Breast epithelium (tissue), 4 donors: ENCODE measurements at places on chromosomes 16 and 17. TPM values are rescaled to one million over a fixed set of nuclear protein-coding genes. Genes with fewer than 3 reads are reported as not detected.

- no peak overlapping the region for H3K4me3 ChIP-seq
- no peak for DNase-seq
- H3K27me3 ChIP-seq, result no peaks in the 10 kb centered on the region
- no peaks in the 10 kb centered on the region for H3K36me3 ChIP-seq
- H3K4me1 ChIP-seq, result peaks cover 33% of the 10 kb centered on the region
These were observed 10.4 kb downstream of the MPRIP start for GRCh38 chr17:17052462-17053221.

DNA sequence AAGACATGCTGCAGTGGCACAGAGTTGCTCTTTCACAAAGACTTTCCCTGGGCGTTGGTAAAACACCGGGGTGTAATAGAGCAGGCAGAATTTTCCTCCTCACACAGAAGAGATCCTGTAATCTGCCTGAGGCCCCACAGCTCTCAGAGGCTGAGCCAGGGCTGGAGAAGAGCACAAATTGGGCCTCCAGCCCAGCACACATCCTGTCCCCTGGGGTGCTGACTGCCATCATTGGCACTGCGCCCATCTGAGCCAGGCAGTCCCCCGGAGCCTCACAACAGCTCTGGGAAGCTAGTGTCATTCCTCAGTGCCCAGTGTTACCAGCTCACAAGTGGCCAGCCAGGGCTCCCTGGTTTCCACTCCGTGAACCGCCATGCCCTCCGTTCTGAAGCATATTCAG is 119.4 kb downstream of the SOCS1 start:
- H3K36me3 ChIP-seq, result no peaks in the 10 kb centered on the region
- DNase-seq, result peak; percentile 50
- H3K27ac ChIP-seq, result peak overlapping the region; percentile 36
- H3K4me3 ChIP-seq, result no peak overlapping the region

DNA sequence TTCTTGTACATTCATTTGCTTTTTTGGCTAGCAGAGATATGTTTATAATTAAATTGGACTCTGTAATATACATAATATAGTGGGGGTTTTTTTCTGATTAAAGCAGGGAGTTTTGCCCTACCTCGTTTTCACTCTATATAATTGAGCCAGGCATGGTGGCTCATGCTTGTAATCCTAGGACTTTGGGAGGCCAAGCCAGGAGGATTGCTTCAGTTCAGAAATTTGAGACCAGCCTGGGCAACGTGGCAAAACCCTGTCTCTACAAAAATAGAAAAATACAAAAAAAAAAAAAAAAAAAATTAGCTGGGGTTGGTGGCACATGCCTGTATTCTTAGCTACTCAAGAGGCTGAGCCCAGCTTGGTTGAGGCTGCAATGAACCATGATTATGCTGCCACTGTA is 42.2 kb downstream of the PAFAH1B1 start:
- H3K4me1 ChIP-seq, result no peaks in the 10 kb centered on the region
- H3K36me3 ChIP-seq, result no peaks in the 10 kb centered on the region
- no peak overlapping the region for H3K4me3 ChIP-seq
- H3K27me3 ChIP-seq, result no peaks in the 10 kb centered on the region
- no peak overlapping the region for H3K27ac ChIP-seq
- no peak for DNase-seq

DNA sequence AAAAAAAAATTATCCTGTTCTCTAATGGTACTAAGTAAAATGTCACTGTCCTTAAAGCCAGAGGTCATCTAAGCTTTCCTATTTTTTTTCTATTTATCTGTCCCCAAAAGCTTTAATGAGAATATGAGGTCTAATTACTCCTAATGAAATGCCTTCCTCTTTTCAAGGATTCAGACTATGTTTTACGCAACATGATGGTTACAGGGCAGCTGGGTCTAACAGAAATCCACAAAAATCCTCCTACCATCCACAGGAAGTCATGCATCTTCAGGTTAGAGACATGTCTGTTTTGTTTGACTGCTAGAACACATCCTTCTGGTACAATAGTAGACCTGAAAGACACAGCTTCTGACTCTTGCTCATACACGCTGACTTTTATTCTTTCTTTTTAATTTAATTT is 29.7 kb upstream of the NSRP1 start:
- H3K27me3 ChIP-seq, result no peaks in the 10 kb centered on the region
- no peak overlapping the region for H3K4me3 ChIP-seq
- H3K36me3 ChIP-seq, result no peaks in the 10 kb centered on the region
- no peaks in the 10 kb centered on the region for H3K4me1 ChIP-seq

DNA sequence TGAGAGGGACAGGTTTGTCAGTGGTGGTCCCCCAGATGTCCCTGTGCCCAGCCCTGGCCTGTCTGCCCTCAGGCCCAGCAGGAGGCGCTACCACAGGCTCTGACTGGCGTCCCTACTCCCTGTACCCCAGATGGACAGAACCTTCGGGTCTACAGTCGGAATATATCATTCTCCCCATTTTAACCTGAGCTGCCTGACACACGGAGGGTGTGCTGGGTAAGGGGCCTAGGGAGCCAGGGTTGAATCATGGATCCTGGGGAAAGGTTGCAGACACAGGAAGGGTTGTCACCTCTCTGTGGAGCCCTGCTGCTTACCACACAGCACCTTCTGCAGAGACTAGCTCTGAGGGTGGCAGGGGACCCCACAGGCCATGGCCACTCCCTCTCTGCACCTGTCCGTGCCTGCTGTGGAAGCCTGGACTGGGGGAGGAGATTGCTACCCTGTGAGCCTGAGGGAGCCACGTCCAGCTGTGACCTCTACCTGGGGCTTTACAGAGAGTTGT is 162.2 kb upstream of the ZNF267 start:
- no peak overlapping the region for H3K4me3 ChIP-seq
- H3K36me3 ChIP-seq, result no peaks in the 10 kb centered on the region
- DNase-seq, result no peak
- no peaks in the 10 kb centered on the region for H3K4me1 ChIP-seq
- no peaks in the 10 kb centered on the region for H3K27me3 ChIP-seq

DNA sequence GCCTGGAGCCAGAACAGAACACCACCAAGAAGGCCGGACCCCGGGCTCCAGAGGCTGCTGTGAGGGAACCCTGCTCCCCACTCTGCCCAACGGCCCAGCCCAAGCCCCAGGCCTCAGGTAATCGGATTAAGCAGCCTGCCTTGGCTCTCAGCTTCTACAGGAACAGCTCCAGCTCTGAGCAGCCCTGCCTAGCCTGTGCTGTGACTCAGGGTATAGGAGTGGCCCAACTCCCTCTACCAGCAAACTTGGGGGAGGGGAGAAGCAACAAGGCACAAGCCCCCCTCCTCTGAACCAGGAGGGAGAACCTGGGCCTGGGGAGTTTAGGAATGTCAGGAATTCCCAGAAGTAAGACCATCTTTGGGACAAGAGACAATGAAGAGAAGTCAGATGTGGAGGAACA is 849 bp upstream of the SOX15 start:
- H3K4me1 ChIP-seq, result peaks cover 2% of the 10 kb centered on the region
- H3K27ac ChIP-seq, result no peak overlapping the region
- no peak overlapping the region for H3K4me3 ChIP-seq
- DNase-seq, result no peak
- peaks cover 12% of the 10 kb centered on the region for H3K36me3 ChIP-seq

GRCh38 chr16:73145166-73145880 is 97.4 kb upstream of the ZFHX3 start:
- H3K4me3 ChIP-seq, result no peak overlapping the region

- H3K27me3 ChIP-seq, result no peaks in the 10 kb centered on the region
- H3K4me3 ChIP-seq, result no peak overlapping the region
These were observed 7.3 kb downstream of the HSD3B7 start for GRCh38 chr16:30992276-30992780.

DNA sequence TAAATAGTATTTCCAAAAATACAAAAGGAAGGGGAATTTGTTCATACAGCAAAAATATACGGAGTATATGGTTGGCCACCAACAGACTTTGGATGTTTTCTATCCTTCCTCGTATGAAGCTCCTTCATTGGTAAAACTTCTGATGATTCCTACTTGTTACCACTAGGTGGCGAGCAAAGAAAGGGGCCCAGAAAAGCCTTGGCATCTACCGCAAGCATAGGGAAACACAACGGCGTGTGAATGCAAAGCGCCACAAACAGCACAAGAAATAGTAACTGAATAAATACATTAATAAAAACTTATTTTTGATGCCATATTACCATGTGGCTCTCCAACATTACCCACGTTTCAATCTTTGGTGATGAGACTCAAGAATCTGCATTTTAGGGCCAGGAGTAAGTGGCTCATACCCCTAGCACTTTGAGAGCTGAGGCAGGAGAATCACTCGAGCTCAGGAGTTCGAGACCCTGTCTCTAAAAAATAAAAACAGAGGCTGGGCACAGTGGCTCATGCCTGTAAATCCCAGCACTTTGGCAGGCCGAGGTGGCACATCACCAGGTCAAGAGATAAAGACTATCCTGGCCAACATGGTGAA is 34.5 kb downstream of the YWHAE start:
- peaks cover 5% of the 10 kb centered on the region for H3K4me1 ChIP-seq
- peak; percentile 60 for DNase-seq
- no peaks in the 10 kb centered on the region for H3K36me3 ChIP-seq
- H3K27me3 ChIP-seq, result no peaks in the 10 kb centered on the region

GRCh38 chr17:1492249-1493206 is at the start of gene MYO1C:
TSS of gene MYO1C (minus strand) at chr17:1492686. CDS start at chr17:1492487, 199 bp downstream.
- H3K27me3 ChIP-seq, result no peaks in the 10 kb centered on the region
- no peak for DNase-seq
- H3K4me1 ChIP-seq, result peaks cover 12% of the 10 kb centered on the region
- H3K4me3 ChIP-seq, result peak within 1 kb of the TSS; percentile 67
- peak within 1 kb of the TSS; percentile 96 for H3K27ac ChIP-seq
- H3K36me3 ChIP-seq, result no peaks in the 10 kb centered on the region

- H3K4me3 ChIP-seq, result no peak overlapping the region
- no peaks in the 10 kb centered on the region for H3K27me3 ChIP-seq
- no peaks in the 10 kb centered on the region for H3K4me1 ChIP-seq
- H3K27ac ChIP-seq, result no peak overlapping the region
These were observed 9.5 kb upstream of the MRC2 start for GRCh38 chr17:62617894-62618472.

GRCh38 chr16:4373909-4374742 is 2.5 kb downstream of the VASN start:
- H3K36me3 ChIP-seq, result no peaks in the 10 kb centered on the region
- peaks cover 80% of the 10 kb centered on the region for H3K4me1 ChIP-seq
- no peaks in the 10 kb centered on the region for H3K27me3 ChIP-seq
- DNase-seq, result no peak

DNA sequence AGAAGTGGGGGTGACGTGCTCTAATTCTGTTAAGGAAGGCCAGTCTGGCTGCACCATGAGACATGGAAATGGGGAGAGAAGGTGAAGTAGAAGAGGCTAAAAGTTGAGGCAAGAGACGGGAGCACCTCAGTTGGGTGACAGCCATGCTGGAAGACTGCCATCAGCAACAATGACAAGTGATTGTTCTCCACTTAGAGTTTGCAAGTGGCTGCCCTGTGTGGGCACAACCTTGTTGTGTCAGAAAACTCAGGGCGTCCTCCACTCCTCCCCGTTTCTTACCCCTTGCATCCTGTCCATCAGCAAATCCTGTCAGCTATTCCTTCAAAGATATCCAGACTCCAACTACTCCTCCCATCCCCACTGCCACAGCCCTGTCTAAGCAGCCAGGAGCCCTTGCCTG is 17.6 kb downstream of the CES1 start:
- no peaks in the 10 kb centered on the region for H3K4me1 ChIP-seq
- no peak for DNase-seq
- H3K4me3 ChIP-seq, result no peak overlapping the region

Gene SP2
- 4.6 TPM for total RNA-seq

Gene HAS3
- 0.96 TPM for total RNA-seq

Gene SLC2A4
- total RNA-seq, result 2.6 TPM

Gene TP53TG3C
- not detected for total RNA-seq

Gene UBALD2
- 15.1 TPM for total RNA-seq

Gene PLCG2
- total RNA-seq, result 14.6 TPM

Gene STAT5A
- 78.9 TPM for total RNA-seq

Gene ELMO3
- total RNA-seq, result 35.0 TPM

Gene ACSM2A
- total RNA-seq, result not detected
